ENCODE measurements at places on chromosomes 13 and 19.

DNA sequence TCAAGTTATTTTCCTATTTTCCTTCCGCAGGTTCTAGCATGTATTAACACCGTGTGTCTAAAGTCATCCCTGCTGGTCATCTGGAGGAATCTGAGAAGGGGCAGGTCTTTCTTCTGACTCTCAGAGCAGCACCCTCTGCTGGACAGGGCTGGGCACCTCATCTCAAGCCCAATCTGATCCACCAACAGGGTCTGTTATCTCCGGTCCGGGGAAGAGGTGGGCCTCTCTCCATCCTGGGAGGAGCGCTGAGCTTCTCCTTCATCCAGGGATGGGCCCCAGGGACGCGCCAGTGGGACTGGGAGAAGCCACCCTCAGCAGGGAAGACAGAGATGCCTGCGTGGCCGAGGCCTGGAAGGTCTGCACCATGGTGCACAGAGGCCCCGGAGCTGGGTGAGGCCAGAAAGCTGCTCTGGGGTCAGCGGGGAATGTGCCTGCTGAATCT lies 26.0 kb upstream of the ZNF331 start:
- no peak for DNase-seq

DNA sequence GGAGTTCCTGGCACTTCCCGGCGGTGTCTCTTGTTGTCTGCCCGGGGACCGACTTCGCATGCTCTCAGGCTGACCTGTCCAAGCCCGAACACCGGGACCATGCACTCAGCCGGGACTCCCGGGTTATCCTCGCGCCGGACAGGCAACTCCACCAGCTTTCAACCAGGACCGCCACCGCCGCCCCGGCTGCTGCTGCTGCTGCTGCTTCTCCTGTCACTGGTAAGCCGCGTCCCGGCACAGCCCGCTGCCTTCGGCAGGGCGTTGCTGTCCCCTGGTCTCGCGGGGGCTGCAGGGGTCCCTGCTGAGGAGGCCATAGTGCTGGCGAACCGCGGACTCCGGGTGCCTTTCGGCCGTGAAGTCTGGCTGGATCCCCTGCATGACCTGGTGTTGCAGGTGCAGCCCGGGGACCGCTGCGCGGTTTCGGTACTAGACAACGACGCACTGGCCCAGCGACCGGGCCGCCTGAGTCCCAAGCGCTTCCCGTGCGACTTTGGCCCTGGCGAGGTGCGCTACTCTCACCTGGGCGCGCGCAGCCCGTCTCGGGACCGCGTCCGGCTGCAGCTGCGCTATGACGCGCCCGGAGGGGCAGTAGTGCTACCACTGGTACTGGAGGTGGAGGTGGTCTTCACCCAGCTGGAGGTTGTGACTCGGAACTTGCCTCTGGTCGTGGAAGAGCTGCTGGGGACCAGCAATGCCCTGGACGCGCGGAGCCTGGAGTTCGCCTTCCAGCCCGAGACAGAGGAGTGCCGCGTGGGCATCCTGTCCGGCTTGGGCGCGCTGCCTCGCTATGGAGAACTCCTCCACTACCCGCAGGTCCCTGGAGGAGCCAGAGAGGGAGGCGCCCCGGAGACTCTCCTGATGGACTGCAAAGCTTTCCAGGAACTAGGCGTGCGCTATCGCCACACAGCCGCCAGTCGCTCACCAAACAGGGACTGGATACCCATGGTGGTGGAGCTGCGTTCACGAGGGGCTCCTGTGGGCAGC lies 661 bp downstream of the FREM2 start:
- no peak for DNase-seq

DNA sequence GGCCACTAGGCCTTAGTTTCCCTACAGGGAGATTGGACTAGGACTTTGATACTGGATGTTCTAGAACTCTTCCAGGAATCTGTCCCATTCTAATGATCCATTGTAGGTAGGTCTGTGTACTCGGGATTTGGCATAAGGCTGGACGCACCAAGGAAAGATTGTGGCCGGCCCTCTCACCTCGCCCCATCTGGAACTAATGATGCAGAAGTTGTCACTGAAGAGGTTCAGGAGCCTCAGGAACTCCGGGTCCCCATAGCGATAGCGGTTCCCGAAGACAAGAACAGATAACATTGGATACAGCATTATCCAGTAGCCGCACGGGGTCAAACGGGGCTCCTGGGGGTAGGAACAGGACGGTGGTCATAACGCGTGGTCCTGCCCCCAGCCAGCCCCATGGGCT lies 11.2 kb downstream of the EGLN2 start:
- DNase-seq = no peak

- DNase-seq = peak; percentile 15
These were observed 7.7 kb upstream of the ONECUT3 start for GRCh38 chr19:1745589-1746031.

- DNase-seq = no peak
These were observed 6.9 kb upstream of the FOSB start for GRCh38 chr19:45460807-45461347.

GRCh38 chr13:71902676-71903075 lies 35.7 kb upstream of the DACH1 start:
- no peak for DNase-seq

GRCh38 chr13:59837101-59837500 lies 326.6 kb downstream of the DIAPH3 start:
- DNase-seq = peak; percentile 10

- DNase-seq = no peak
These were observed 7.0 kb downstream of the SLC1A6 start for GRCh38 chr19:14972676-14973075.

GRCh38 chr13:40983725-40984667 lies 35.1 kb downstream of the ELF1 start:
- DNase-seq = no peak
